H4 (cell line): ENCODE measurements at places on chromosomes 7 and 10. TPM values are rescaled to one million over a fixed set of nuclear protein-coding genes. Genes with fewer than 3 reads are reported as not detected.
A peak's percentile ranks its signal among the peaks of the same experiment; 100 is the strongest.

GRCh38 chr7:70459546-70459945, 672.4 kb upstream of the GALNT17 start:
- DNase-seq = no peak

DNA sequence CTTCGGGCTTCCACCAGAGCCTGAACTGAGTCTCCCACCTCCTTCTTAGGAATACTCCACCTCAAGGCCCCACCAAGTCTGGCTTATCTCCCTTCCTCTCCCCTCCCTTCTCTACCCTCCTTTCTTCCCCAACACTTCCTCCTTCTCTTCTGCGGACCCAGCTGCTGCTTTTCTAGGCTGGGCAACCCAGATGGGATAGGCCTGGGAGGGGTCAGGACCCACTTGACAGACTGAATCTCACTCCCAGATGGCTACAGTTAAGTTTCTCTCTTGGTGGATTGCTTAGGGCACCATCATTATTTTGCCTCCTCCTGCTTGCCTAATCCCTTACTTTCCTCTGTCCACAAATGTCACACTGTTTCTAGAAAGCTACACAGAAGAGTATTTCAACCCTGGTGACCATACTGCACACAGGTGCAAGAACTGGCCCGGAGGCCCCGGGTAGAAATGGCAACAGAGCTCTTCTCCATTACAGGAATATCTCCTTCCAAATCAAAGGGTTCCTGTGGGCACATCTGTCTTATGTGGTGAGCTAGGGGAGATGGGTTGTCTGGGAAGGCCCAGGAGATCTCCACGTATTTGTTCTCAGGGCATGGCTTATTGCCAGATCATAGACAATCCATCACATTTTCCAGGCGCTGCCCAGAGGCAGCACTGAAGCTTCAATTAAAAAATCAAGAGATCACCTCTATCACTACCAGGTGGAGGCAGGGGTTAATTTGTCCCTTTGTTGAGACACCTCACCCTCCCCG, 5.1 kb upstream of the HOXA11 start:
- no peak for DNase-seq

DNA sequence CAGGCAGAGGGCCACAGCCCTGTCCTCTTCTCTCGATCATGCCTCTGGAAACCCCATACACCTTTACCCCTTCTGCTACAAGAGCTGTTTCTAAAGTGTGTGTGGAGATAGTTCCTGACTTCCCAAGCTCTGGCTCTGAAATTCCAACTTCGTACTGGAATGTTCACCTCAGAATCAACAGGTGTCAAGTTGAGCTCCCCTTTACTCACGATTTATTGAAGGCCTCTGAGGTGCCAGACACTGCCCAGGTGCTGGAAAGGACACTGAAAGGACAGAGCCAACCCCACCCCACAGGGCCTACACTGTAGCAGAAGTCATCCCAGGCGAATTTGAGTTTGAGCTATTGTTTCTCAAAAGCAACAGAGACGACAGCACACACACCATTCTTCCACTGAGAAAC, 209.9 kb upstream of the FRMD4A start:
- DNase-seq = no peak

DNA sequence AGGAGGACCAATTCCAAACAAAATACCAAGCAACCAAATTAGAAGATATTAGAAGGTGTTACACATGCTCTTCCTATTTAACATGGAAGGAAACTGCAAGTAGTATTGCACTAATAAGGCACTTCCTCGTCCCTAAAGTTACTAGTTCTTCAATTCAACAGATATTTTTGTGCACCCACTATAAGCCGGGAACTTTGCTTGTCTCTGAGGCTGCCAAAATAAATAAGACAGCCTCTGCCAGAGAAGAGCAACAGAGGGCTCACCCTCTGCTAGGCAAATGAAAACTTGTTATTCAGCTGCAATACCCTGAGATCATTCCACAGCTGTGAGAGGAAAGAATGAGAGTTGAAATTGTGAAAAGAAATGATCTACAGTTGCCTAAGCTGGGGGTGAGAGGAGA, 37.4 kb upstream of the GSAP start:
- DNase-seq = no peak

DNA sequence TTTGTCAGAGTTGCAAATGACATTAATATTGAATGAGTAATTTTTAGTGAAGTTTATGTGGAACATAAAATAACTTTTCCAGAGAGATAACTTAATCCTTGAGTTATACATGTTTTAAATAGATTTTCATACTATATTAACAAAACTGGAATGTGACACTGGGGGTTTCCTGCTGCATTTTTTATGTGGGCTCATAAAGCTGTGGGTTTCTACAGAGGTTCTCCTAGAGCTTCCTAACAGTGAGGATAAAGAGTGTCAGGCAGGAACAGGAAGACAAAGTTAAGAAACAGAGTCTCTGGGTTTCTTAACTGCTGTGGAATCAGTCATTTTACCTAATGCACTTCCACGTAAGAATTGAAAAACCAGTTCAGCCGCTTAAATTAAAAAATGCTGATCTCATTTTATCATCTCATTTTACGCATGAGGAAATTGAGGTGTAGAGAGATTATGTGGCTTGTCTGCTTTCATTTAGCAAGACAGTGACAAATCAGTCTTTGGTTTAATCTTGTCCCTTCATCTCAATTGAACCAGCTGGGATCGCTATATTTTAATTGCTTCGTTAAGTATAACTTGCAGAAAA, 5.0 kb downstream of the CD36 start:
- DNase-seq = no peak

GRCh38 chr7:77222819-77223218, 23.2 kb upstream of the FGL2 start:
- no peak for DNase-seq

- no peak for DNase-seq
These were observed 295.0 kb downstream of the PARD3 start for GRCh38 chr10:34520084-34520483.

- no peak for DNase-seq
These were observed 143.6 kb upstream of the KIF5B start for GRCh38 chr10:32199714-32200394.

- DNase-seq = no peak
These were observed 133.5 kb upstream of the FEZF1 start for GRCh38 chr7:122438006-122438405.

- no peak for DNase-seq
These were observed 130.9 kb downstream of the TES start for GRCh38 chr7:116340943-116341907.

DNA sequence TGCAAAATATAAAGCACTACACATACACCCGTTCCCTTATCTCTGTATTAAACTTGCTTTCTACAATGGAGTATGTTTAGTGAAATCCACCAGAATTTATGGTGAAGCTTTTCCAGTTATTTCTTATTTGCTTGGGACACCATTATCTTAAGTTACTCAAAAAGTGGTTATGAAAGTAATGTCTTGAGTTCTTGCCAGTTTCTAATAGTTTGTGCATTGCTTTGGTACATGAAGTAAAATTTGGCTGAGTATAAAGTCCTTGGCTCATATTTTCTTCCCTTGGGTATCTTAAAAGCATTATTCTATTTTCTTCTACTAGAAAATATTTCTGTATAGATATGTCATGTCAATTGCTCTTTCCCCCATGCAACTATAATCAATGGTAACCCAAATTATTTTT, 85.2 kb downstream of the POLR1F start:
- DNase-seq = no peak

GRCh38 chr10:90418869-90419652, 438.8 kb downstream of the HTR7 start:
- peak; percentile 92 for DNase-seq

DNA sequence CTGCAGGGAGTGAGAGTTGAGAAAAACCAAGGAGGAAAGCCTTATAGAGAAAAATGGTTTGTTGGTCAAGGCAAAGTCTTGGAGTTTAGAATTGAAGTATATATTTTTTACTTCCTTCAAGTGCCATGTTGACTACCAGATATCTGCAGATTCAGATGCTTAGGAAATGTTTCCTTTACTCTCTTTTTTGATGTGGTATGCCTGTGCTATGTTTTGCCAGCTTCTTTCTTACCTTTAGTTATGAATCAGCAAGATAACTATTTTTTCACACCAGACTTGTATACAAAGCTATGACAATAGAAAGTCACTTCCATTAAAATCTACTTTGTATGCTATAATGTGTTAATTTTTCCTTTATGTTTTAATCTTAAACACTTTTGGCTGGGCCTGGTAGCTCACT, 3.6 kb downstream of the R3HCC1L start:
- DNase-seq = no peak

DNA sequence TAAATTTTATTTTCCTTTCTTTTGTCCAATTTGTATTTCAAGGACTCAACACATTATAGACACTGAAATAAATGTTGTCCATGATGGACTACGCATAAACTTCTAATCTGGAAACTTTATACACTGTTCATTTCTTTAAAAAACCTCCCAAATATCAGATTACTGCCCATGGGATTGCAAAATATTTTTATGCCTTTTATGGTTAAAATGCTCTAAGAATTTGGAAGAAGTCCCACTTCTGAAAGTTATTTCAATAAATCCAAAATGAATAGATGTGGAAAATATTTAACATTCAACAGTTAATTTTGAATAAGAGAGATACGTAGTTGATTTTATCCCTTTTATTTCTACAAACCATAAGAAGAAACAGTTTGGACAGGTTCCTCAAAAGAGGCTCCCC, 46.1 kb downstream of the CABCOCO1 start:
- no peak for DNase-seq

- DNase-seq = peak; percentile 44
These were observed at the start of gene CAV2 for GRCh38 chr7:116499168-116500077. Gene CAV2 (plus strand): TSS chr7:116499738. CDS start chr7:116499782, 44 bp downstream.

DNA sequence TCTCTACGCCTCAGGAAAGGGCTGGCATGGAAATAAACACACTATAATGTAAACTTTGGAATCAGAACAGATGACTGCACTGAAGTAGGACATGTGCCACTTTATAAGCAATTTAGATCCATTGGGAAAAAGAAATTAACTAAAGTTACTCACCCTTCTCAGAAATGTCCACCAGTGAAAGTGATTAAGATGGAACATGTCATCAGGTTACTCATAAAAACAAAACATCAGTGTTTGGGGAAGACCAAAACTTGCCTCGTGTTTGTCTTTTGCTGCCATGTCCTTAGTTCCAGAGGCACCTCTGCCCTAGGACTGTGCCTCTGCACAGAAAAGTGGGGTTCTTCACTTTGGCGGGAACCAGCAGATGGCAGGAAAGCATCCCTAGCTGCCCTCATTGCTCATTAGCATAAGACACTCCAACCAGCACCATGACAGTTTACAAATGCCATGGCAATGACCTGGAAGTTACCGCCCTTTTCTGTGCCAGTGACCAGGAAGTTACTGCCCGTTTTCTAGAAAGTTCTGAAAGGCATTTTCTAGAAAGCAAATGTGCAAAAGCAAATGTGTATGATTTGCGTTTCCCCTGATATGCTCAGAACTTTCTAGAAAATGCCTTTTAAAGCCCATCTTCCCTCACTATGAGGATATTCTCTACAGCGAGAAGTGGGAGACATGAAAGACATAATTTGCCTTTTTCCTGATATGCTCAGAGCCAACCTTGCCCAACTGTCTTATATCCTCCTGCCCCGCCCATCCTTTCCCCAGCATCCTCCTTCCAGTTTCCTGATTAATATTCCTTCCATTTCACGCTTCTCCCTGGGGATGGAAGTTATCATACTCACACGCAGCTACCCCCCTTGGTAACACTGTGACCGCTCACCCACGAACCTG, 258.2 kb downstream of the USP6NL start:
- no peak for DNase-seq

- DNase-seq = no peak
These were observed 8.0 kb downstream of the POLM start for GRCh38 chr7:44074349-44074695.

DNA sequence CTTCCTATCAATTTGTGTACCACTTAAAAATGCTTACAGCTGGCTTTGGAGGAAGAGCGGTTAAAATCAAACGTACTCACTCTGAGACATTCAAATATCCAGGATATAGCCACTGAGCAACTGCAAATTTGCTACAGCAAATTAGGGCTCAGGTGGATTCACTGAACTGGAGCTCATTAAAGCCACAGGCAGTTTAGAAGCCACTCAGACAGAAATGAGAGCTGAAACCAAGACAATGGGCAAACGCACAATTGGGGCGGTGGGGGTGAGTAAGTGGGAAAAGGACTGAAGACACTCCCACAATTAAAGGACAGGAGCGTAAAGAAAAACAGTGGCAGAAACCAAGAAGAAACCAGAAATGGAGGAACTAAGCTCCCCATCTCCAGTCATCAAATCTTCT, 20.5 kb downstream of the MPP7 start:
- DNase-seq = no peak

GRCh38 chr7:84985073-84985784, 201.6 kb downstream of the SEMA3D start:
- no peak for DNase-seq

DNA sequence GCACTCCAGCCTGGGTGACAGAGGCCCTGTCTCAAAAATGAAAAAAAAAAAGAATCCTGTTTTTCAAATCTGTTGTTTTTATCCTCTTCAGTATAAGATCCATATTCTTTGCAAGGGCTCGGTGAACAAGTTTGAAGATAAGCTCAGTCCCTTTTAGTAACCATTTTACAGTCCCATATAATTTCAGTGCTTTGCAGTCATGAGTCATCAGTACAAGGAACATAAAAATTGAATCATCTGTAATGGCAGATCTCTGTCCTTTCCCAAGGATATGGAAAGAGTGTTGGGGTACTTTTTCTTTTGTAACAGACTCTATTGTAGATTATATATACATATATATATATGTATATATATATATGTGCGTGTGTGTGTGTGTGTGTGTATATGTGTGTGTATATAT, 52.2 kb upstream of the ZPBP start:
- DNase-seq = no peak

GRCh38 chr7:143015926-143016490, 10.9 kb downstream of the OR9A2 start:
- DNase-seq = no peak

- no peak for DNase-seq
These were observed 2.0 kb downstream of the PRR15 start for GRCh38 chr7:29565634-29565981.

GRCh38 chr10:4081685-4082111, 296.7 kb upstream of the KLF6 start:
- DNase-seq = no peak

- DNase-seq = no peak
These were observed 561.9 kb upstream of the KCND2 start for GRCh38 chr7:119711104-119711503.

DNA sequence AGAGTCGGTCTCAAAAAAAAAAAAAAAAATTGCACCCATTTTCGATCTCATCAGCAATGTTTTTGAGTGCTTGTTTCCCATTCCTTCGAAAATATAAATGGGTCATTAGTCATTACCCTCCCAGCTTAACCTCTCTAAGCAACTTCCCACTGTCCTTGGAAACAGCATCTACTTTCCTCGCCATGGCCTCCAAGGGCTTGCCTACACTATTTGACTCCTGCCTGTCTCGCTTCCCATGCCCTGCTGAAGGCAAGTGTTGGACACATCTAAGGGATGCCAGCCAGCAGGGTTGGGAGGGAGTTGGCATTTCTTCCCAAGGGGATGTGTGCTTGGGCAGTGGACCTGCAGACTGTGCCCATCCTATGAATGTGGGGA, 12.7 kb upstream of the RHBDD2 start:
- no peak for DNase-seq

The SEMA3A gene
- total RNA-seq = 45.0 and 54.7 TPM in 2 replicates

The MGAM2 gene
- total RNA-seq = not detected in 2 replicates

The FZD1 gene
- 6.1 and 6.9 TPM in 2 replicates for total RNA-seq

The EBLN1 gene
- total RNA-seq = not detected in 2 replicates

The SYNPO2L gene
- total RNA-seq = 0.02 TPM in 1 of 2 replicates, not detected in the other

The ZNF853 gene
- total RNA-seq = 2.8 and 3.7 TPM in 2 replicates

The ZNF503 gene
- 3.4 and 3.7 TPM in 2 replicates for total RNA-seq

The SEMA3D gene
- total RNA-seq = 35.3 and 58.8 TPM in 2 replicates

The ACSM6 gene
- not detected in 2 replicates for total RNA-seq

The OR2A42 gene
- total RNA-seq = not detected in 2 replicates

The ZNF485 gene
- 3.3 and 3.6 TPM in 2 replicates for total RNA-seq

The INSIG1 gene
- total RNA-seq = 183 and 213 TPM in 2 replicates

The SEM1 gene
- total RNA-seq = 228 and 330 TPM in 2 replicates
